CD4-positive, alpha-beta T cell treated with Interleukin-1 beta for 1 hour (primary cell): ENCODE measurements at places on chromosomes 7 and 10.

GRCh38 chr10:58781873-58782488 is 269.3 kb downstream of the BICC1 start:
- DNase-seq: no peak

- no peak for DNase-seq
Measured at GRCh38 chr7:28697913-28698563, 260.1 kb downstream of the TRIL start.

DNA sequence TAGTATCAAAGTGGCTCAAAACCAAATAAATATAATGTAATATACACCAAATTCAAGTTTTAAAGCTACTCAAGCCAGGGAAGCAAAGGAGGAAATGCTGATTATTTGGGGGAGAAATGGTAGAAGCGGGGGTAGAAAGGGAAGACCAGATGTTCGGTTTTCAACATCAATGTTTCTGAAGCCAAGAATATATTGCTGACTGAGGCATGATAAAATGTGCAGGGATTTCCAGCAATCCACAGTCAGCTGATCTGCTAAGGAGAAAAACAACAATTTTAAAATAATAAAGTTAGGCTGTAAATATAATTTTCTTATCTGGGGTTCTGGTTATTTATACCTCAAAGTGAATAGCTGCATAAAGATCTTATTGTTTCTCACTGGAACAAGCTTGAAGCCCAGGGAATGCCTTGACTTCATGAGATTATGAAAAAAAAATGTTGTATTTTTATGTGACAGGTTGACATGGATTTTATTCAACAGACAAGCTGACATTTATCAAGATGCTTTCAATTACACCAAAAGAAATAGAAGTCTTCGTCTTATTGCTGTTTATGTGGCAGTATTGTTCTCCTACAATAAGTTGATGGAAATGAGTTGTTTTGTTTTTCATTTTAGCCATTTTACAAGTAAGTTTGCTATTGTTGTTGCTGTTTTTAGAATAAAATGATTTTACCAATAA is 28.6 kb upstream of the BMPER start:
- DNase-seq: no peak

DNA sequence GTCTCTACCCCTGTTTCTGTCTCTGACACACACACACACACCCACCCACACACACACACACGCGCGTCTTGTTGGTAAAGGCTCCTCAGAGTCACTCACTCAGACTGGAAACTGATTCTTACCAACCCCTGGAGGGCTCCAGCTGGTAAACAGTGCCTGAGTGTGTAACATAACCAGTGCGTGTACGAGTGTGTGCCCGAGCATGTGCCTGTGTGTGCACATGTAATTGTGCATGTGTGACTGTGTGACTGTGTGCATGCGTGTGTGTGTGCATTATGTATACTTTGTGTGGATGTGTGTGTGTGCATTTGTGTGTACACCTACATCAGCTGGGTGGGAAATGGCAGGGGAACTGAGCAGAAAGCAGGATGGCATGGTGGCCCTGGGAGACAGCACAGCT is 317.1 kb downstream of the WDR37 start:
- no peak for DNase-seq
